ENCODE measurements at places on chromosomes 5 and 9.

- no peak for DNase-seq
Observed at GRCh38 chr9:129318121-129319075, 140.3 kb upstream of the IER5L start.

GRCh38 chr5:144281784-144282183 lies 111.1 kb downstream of the KCTD16 start:
- DNase-seq: no peak

DNA sequence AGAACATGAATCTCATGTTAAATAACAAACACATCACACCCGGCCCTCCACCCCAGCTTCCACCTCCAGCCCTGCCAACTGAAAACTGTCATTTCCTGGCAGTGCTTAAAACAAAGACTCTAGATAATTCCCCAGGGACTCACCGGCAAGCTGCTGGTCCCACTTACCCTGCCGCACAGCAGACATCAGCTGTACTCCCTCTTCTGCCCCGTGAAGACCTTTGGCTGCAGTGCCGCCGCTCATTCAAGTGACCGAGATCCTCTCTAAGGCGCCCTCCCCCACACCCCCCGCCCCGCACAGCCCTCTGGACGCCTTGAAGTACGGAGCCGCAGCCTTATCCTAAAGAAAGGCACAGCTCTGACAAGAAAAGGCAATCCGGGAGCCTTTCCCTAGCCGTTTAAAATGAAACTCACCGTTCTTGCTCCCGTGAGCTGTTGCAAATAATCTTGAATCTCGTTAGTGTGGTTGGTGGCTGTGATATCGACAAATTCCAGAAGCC lies 434 bp downstream of the GLRX start:
- no peak for DNase-seq

DNA sequence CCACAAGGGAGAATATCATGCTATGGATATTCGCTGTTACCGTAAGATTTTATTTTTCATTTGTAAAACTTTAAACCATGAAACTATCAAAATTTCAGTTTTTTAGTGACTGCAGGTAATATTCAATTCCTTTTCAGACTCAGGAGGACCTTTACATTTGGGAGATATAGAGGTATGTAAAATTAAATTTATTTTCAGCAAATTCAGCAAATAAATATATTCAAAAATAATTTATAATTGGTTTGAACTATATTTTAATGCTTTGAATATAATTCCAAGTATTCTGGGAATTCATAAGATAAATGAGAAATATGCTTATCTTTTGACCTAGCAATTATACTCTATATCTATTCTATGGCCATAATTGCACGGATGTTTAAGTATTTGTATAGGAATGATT lies 7.6 kb downstream of the RFESD start:
- DNase-seq: no peak

DNA sequence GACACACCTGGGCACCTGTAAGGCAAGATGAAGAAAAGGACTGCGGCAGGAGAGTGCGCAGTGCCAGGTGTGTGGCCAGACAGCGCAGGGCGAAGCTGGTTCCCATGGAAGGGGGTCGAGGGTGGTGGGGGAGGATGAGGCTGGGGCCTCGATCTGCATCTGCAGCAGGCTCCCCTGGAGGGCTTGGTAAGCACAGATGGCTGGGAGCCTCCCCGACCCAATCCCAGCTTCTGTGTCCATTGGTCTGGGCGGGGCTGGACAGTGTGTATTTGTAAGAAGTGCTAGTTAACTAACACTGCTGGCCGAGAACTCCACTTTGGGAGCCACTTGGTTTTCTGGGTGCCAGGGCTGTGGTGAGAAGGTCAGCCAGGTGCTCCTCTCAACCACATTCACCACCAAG lies 385.1 kb upstream of the IRX1 start:
- DNase-seq: no peak

DNA sequence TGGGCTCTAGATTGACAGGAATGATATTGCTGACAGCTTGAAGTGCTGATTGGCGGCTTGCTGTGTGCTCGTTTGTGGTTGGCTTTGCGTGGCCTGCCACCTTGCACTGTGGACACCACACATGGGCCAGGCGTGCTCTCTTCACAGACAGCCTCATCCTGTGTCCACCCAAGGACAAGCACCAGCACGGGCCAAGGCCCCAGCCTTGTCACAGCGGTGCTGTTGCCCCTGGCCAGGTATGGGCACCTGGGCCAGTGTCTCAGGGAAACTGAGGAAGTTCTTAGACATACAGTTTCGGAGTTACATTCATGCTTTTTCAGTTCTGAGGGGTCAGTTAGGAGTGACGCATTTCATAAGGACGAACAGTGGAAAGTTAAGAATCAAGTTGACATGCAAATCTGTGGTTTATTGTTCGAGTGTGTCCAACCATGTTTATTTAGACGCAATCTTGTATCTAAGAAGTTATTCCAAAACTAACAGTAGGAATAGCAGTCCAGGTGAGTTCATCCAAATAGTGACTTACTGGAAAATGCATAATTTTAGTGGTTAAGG lies 125.9 kb downstream of the EHMT1 start:
- DNase-seq: no peak

DNA sequence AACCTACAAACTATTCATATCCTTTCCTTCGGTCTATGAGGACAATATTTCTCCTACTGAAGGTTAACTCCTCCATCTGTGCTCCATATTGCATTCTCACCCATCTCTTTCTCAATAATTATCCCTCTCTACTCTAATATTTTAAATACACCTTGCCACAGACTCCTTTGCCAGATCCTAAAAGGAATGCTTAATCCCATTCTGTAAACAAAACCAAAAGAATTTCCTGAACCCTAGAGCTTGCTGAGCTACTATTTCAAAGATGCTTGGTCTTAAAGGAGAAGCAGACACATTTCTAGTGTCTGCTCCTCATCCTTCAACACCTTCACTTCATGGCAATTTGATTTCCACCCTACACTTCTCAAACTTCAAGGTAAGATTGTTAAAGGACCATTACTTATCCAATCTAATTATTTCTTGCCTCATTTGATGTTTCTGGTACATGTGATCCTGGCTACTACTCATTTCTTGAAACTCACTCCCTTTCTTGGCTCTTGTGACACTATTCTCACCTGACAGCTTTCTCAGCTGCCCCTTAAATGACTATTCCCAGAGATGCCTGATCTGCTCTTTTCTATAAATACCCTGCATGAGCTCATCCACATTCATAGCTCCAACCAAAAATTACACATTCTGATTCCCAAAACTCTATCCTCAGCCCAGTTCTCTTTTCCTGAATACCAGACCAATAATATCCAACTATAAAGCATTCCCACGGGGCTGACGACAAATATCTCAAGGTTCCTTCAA lies 20.2 kb downstream of the HOMER1 start:
- DNase-seq: no peak

- DNase-seq: no peak
Observed at GRCh38 chr5:59460368-59461153, 433.0 kb downstream of the PDE4D start.

DNA sequence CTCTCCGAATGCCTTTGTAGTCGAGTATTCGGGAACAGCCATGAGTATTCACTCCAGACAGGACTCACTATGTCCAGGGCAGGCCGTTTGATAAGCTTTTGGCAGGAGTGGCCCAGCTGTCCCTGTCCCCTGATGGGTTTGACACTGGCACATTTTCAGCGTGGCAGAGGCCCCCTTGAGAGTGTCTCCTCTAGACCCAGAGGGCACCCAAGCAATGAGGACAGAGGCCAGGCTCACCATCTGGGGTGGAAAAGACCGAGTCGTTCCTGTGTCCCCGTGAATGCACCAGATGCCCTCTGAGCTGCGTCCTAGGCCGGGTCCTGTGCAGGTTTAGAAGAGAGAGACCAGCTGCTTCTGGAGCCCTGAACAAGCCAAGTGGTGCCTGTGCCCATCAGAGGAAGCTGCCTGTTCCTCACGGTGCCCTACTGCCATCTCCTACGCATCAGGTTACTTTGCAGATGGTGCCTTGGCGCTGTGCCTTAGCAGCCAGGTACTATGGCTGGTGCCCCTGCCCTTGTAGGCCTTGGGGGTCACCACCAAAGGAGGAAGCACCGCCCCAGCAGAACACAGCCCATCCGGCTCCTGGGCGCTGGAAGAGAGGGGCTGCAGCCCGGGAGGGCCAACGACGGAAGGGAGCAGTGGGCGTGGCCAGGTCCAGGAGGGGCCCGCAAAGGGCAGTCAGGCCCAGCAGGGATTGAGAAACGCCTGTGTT lies 42.4 kb downstream of the LRSAM1 start:
- no peak for DNase-seq

- DNase-seq: no peak
Observed at GRCh38 chr5:17305964-17306725, 88.7 kb downstream of the BASP1 start.

DNA sequence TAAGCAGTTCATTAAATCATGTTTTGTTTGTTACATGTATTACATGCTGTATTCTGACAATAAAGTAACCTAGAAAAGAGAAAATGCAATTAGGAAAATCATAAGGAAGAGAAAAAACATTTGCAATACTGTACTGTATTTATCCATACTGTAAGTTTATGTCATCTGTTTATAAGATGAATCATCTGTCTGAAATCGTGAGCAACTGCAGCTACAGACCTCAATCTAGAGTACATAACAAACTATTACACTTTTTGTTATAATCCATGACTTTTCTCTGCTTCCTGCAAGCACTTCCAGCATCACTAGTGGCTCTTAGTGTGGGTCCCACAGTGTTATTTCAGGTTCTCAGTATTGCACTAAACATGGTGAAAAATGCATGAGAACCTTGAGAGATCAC lies 144.4 kb upstream of the NR4A3 start:
- DNase-seq: no peak

DNA sequence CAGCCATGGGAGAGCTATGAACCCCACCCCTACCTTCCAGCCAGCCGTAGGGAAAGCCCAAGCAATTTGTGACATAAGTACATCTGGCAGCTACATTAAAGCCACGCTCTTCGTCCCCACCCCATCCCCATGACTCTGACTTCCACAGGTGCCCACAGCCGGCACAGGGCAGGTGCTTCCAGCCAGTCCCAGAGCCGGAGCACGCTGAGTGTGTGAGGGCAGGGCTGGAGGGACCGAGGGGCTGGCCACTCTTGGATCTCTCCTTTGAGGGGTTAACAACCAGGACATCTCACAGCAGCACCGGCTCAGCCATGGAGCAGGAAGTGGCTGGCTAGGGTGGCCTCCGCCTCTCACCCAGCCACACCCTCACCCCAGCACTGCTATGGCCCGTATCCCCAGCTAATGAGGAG lies 2.4 kb upstream of the FAM78A start:
- DNase-seq: no peak

GRCh38 chr5:169404223-169404622 lies 103.3 kb upstream of the SLIT3 start:
- DNase-seq: no peak

- DNase-seq: no peak
Observed at GRCh38 chr9:15182730-15183129, 124.3 kb downstream of the TTC39B start.

- DNase-seq: no peak
Observed at GRCh38 chr9:121368745-121369144, 1.3 kb downstream of the STOM start.
